ENCODE measurements at places on chromosomes 12 and 14.

DNA sequence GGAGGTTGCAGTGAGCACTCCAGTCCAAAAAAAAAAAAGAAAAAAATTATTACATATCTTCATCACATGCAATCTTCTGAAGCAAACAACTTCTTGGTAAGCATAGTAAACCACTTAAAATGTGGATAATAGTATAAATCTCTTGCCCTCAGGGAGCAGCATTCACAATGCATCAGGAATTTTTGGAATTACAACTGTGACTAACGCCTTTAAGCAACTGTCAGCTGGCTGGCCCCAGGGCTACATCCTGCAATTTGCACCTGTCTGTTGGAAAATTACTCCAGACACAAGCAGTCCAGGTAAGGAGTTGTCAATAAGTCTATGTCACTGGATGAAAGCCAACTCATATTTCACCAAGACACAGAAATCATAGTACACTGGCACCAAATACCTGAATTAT lies 5.5 kb upstream of the SLC7A7 start:
- DNase-seq, result peak; percentile 40

DNA sequence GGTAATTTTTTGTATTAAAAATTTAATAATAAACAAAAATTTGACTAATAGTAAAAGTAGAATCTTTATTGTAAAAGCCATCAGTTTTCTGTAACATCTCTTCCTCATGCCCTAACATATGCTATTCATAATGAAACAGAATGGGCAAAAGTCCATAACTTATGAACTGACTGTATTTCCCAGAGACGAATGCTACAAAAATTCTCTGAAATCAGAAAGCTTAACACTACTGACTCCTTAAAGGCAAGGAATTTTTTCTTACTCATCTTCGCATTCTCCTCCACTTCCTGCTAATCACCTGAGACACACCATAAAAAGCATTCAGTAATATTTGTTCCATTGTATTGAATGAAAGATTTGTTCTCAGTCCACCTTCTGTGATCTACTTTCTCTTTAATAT lies 17.6 kb downstream of the MON2 start:
- peak; percentile 5 for DNase-seq

GRCh38 chr14:68899033-68899603 lies 80.0 kb downstream of the ACTN1 start:
- DNase-seq, result no peak

GRCh38 chr14:45073231-45073879 lies 10.6 kb upstream of the PRPF39 start:
- no peak for DNase-seq
